EH (cell line): ENCODE measurements at places on chromosomes 11 and 22.

- no peak for DNase-seq
Observed at GRCh38 chr11:15535414-15535813, 420.7 kb downstream of the INSC start.

DNA sequence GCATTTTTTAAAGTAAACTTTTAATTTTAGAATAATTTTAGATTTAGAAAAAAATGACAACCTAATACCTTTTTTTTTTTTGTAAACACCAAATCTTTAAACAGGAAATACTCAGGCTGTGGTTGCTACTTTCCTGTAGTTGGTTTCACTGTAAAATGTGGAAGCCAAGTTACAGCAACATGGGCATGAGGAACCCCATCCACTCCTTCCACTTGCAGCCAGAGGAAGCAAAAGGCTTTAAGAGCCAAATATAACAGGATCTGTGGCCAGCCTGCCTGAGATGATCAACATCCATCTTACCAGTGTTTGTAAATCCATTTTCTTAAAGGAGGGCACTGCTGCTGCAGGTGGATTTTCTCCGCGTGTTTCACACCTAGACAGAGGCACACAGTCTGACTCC is 66.2 kb downstream of the TNRC6B start:
- no peak for DNase-seq

- no peak for DNase-seq
Observed at GRCh38 chr11:12161603-12162350, 51.4 kb downstream of the MICAL2 start.

DNA sequence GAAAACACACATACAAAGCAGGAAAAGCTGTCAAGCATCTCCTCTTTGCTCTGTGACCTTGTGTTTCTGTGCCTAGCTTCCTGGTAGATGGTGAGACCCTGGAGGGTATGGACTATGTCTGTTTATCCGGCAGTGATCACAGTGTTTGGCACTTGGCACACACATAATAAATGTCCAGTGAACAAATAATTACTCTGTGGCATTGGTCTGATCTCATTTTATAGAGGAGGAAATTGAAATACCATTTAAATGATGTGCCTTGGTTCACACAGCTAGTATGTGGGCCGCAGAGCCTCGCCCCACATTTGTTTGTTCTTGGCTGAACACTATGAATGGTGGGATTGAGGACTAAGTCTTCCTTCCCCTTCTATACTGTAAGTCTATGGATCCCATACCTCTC is 104.7 kb upstream of the SPON1 start:
- DNase-seq, result no peak

DNA sequence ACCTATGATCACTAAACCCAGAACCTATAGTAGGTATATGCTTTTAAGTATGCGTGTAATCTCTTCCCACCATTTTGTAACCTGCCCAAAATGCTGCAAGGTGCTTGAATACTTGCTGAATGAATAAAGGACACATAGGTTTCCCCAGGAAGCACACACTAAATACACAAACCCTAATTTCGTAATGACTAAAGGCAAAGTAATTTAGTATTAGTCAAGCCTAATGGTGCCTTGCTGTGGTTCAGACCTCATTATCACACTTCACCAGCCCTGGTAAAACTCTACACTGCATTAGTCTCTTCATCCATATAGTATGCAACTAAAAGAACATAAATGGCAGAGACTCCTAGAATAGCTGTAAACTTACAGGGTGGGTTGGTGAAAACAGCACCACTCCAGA is 289.0 kb upstream of the PITPNB start:
- DNase-seq, result peak; percentile 61

DNA sequence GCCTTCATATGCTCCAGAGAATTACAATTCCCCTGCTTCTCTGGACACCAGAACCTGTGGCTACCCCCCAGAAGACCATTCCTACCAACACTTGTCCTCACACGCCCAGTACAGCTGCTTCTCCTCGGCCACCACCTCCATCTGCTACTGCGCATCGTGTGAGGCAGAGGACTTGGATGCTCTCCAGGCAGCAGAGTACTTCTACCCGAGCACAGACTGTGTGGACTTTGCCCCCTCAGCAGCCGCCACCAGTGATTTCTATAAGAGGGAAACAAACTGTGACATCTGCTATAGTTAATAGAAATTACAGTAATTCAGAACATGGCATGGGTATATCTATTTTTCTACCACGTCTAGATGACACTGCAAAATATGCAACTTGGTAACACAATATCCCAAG is 9.8 kb downstream of the POU2AF3 start:
- DNase-seq, result no peak

DNA sequence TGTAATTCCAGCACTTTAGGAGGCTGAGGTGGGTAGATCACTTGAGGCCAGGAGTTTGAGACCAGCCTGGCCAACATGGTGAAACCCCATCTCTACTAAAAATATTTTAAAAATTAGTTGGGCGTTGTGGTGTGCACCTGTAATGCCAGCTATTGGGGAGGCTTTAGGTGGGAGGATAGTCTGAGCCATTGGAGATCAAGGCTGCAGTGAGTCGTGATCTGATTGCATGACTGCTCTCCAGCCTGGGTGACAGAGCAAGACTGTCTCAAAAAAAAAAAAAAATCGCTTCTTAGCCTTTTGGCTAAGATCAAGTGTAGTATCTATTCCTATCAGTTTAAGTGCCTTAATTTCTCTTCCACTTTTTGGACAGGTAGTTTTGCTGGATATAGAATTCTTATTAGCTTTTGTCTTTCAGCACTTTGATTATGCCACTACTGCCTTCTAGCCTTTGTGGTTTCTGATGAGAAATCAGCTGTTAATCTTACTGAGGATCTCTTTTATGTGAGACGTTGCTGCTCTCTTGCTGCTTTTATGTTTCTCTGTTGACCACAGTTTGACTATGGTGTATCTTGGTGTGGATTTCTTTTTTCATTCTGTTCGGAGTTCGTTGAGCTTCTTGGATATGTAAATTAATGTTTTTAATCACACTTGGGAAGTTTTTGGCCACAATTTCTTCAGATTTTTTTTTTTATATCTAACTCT is 24.7 kb downstream of the CHEK1 start:
- DNase-seq, result no peak

- DNase-seq, result no peak
Observed at GRCh38 chr11:1392111-1392510, 2.4 kb downstream of the BRSK2 start.

- peak; percentile 18 for DNase-seq
Observed at GRCh38 chr11:122319085-122319484, 203.1 kb upstream of the BLID start.

DNA sequence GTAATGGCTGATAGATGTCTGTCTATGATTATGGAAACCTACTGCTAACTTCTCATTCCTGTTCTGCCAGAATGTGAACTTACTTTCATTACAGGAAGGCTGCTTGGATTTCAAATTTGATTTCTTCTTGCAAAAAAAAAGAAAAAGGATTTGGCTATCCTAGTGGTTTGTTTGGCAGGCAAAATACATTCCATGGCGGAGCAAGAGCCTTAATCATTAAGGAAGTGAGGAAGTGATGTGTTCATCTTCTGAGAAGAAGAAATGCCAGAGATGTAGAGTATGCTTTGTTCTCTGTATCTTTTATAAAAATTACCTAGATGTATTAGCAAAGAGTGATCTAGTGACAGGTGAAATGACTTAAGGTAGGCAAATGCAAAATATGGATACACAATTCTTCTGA is 356.3 kb downstream of the SOX6 start:
- peak; percentile 85 for DNase-seq

- DNase-seq, result no peak
Observed at GRCh38 chr22:22820626-22821025, 67.0 kb upstream of the IGLL5 start.

DNA sequence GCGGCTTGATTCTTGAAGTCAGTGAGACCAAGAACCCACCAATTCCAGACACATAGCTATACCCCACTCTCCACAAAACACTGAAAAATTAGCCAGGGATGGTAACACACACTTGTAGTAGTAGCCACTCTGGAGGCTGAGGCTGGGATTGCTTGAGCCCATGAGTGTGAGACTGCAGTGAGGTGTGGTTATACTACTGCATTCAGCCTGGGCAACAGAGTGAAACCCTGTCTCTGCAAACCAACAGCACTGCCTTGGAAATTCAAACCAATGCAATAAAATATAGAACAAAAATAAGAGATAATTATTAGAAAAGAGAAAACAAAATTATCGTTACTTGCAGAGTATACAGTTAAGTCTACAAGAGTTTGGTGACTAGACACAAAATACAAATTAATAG is 20.2 kb upstream of the PRDM10 start:
- no peak for DNase-seq

- DNase-seq, result no peak
Observed at GRCh38 chr22:31872209-31872608, 72.1 kb upstream of the YWHAH start.

DNA sequence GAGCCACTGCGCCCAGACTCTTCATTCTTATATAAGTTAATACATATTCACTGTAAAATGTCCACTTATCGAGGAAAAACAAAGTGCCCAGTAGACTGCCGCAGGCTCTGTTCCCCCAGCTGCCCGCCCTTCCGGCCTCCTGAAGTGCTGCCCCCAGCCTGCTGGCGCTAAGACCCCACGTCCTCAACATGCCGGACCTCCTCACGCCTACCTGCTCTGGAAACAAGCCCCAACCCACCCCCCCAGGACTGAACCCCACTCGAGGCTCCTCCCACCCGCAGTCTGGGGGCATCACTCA is 1.1 kb downstream of the GATD1 start:
- no peak for DNase-seq

DNA sequence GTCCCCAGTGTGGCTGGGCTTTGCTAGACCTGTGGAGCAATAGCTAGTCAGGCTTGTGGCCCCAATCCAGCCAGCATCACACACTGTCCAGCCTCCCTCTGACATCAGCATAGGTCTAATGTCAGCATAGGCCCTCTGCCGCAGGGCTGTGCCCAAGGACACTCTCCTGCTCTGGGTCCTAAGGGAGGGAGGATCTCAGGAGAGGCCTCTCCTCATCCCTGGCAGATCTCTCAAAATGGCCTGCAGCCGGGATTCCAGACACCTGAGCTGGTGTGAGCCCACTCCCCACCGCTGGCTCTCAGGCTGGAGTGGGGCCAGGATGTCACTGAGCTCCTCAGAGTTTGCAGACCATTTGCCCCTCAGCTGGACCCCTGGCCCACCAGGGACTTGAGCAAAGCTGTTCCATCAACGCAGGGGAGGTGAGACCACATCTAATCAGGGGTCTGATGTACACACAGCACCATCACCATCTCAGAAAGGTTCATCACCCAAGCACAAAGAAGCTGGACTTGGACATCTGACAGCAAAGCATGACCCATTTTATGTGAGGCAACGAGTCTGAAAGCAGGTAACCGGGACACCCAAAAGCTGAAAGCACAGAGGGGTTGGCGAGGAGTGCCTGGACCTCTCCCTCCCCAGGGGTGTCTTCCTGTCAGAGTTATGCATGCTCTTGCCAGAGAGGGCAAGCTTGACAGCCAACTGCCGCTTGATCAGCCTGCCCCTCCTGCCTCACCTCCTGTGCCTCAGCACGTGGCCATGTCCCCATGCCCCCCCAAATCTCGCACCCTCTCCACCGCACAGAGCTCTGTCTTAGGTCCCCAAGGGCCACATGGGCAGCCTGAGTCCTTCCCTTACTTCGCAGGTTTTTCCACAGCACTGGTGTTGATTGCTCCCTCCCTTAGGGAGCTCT is 69.7 kb upstream of the SEPTIN5 start:
- peak; percentile 11 for DNase-seq

DNA sequence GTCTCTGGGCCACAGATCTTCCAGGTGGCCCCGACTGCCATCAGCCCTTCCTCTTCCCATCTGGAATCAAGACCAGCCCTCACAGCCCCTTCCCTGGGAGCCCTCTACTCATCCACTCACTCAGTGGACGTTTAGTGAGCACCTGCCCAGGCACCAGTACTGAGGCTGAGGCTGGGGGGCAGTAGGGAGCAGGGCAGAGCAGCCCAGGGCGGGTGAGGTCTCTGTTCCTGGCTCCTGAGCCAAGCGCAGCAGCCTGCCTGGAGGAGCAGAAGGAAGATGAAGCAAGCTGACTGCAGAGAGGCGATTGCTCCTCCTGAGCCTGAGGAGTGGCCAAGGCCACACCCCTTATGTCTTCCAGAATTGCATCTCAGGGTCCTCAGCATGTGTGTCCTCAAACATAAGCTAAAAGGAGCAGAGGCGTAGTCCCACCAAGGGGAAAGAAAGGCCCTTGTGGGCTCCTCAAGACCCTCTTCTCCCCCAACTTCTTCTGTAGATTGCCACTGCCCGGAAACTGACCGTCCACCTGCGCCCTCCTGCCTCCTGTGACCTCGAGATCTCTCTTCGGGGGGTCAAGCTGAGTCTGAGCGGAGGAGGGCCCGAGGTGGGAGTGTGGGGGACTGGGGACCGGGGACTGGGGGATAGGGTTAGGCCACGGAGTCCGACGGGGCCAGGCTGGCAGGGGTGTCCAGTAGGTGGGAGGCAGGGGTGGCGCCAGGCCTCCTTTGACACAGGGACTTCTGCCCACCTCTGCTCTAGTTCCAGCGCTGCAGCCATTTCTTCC is 5.8 kb downstream of the MAPK8IP2 start:
- DNase-seq, result no peak

DNA sequence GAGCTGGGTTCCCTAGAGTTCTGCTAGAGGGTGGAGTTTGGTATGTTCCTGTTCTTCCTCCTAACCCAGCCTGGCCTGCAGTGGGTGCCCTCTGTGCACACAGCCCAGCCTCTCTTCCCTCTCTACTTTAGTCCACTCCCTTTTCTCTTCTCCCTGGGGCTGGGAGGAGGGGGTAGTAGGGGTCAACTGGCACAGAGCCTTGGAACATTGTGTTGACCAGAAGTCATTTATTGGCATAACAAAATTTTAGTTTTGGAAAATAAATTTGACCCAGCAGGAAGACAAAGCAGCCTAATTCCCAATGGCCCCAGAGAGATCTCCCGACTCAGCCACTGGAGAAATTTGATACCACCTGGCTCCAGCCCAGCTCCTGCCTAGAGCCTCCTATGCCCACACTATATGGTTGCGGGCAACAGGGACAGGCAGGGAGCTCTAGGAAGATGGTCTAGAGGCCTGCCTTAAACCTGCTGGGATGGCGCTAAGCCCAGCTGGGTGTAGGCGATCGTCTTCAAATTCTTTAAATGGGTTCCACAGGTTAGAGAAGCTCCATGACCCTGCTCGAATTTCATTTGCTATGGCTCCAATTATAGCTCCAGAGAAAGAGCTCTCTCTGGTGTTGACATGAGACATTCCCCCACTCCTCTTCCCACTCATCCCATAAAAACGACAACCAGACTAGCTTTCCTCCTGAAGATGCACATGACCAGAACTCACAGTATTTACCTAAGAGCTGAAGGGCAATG is 9.9 kb downstream of the PCSK7 start:
- DNase-seq, result peak; percentile 79

DNA sequence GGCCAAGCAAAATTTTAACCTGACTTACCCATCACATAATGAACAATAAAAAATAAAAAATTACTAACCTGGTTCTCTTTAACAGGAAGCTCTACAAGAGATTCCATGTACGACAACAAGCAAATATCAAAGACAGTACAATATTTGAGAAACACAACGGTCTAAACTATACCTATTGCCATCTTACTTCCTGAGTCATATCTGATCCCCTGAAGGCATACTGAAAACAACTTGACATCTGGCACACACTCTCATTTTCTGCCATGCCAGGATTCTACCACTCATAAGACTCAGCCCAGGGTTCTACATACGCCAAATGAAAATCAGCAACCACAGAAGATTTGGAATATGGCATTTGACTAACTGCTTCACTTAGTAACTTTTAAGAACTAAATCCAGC is 13.8 kb downstream of the DENND5A start:
- no peak for DNase-seq
